AML-193 (cell line): ENCODE measurements at places on chromosomes 2 and 18.

DNA sequence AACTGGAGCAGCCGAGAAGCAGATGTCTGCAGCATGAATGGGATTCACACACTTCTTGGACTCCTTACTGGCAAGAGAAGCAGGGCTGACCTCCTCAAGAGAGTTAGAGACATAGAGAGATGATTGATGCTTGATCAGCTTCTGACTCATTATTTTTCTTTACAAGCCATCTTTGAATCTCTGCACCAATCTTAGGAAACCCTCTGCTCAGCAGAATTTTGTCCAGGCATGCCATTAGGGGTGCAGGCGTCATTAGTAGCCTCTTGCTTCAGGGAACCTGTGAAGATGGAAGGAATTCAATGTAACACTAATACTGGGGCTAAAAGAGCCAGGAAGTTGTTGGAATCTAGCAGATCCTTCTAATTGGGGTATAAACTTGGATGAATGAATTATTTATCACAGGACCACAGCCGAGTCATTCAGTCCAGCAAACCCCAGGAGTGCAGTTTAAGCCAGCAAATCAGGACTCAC lies 151.8 kb downstream of the MGAT5 start:
- DNase-seq = no peak

DNA sequence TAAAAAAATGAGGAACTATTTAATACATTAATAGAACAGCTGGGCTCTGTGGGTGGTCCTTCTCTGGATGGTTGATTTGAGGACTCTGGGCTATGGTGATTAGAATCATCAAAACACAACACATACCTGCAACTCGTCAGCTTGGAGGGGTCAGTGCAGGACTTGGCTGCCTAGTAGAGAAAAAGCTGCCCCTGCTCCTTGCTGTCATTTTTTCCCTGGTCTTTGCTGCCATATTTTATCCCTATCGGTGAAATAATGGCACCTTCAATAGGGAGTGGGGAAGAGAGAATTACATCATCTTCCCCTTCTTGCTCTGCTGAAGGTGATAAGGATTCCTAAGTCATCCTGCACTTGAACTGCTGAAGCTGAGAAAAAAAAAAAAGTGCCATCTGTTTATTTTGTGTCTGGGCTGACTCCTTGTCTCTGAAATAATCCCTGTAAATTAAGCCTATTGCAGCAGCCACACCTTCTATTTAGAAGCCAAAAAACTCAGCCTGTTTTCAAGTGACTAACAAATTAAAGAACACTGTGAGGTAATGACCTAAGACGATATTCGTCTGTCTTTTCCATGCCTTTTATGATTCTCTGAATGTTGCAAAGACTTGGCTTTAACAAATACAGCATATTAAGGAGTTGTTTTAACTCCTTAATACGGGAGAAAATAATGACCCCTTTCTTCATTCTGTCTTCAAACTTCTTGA lies 89.3 kb downstream of the ACVR1 start:
- DNase-seq = no peak

DNA sequence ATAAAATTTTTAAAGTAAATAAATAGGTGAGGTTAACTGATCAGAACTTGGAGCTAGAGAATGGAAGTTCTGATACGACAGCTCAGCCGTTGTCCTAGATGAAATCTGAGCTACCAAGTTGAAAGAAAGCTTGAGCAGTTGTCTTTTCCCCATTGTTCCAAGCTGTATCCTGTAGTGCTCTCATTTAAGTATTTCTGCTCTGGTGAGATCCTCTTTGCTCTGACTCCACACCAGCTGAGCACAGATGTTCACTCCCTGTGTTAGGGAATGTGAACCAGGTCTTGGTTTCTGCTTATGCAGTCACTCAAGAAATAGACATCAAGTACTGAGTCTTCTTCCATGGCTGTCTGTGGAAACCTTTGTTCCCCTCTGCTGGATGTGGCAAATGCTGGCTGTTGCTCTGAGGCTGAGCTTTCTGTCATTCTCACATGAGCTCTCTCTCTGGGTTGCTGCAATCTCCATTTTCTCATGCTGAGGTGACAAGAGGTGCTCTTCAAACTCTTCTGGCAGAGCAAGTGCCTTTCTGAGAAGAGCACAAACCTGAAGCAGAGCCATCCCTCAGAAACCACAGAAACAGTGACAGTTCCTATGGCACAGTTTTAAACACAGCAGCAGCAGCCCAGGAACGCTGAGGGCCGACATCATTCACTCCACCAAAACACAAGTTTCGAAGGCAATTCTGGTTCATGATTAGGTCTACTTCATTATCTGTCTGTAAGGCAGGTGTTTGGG lies 194.1 kb downstream of the SP3 start:
- no peak for DNase-seq

DNA sequence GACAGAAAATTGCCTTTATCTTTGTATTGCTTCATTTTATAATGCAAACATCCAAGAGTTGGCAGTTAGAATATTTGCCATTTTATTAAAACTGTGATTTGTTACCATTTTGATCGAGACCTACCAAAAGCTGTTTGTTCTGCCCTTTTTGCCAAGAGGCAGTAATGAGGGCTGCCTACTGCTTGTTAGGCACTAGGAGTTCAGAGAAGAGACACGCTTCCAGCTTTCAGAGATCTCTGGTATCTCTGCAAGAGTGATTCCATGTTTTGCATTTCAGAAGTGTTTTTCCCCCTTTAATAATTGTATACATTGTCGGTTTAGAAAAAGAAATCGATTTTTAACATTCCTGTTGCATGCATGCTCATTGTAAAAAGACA lies 628 bp downstream of the MRPL30 start:
- no peak for DNase-seq

GRCh38 chr2:11753886-11754699 lies 7.7 kb downstream of the LPIN1 start:
- DNase-seq = no peak

- DNase-seq = no peak
These were observed 66.6 kb downstream of the MYL12B start for GRCh38 chr18:3328532-3328931.

GRCh38 chr2:98924038-98924830 lies 11.8 kb downstream of the CRACDL start:
- no peak for DNase-seq
